ENCODE measurements at places on chromosomes 1 and 21. TPM values are rescaled to one million over a fixed set of nuclear protein-coding genes. Genes with fewer than 3 reads are reported as not detected.
A peak's percentile ranks its signal among the peaks of the same experiment; 100 is the strongest.

- no peak for DNase-seq
Observed at GRCh38 chr1:94578856-94579255, 37.3 kb upstream of the F3 start.

- no peak for DNase-seq
Observed at GRCh38 chr1:234687011-234687410, 77.0 kb upstream of the IRF2BP2 start.

- no peak for DNase-seq
Observed at GRCh38 chr1:17119076-17119772, at the start of gene PADI2. PADI2 (minus strand) TSS chr1:17119451; CDS start chr1:17119371, 80 bp downstream.

- DNase-seq, result no peak
Observed at GRCh38 chr1:56033321-56034037, 545.9 kb downstream of the PLPP3 start.

DNA sequence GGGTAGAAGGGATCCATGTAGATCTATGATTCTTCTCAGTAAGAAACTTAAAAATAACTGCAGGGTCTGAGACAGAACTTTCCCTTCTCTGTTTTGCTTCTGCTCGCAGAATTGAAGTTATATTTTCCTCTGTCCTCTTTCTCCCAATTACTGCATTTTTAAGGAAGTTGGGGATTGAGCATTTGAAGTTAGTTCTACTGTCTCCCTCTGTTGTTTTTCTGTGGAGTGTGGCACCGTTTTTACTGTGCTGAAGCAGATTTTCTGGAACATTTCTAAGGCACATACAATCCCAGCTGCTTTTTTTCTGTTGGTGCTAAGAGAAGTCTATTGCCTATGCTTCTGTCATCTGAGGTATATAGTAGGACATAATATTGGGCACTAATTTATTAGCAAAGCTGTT, 43.3 kb downstream of the RASAL2 start:
- DNase-seq, result no peak

DNA sequence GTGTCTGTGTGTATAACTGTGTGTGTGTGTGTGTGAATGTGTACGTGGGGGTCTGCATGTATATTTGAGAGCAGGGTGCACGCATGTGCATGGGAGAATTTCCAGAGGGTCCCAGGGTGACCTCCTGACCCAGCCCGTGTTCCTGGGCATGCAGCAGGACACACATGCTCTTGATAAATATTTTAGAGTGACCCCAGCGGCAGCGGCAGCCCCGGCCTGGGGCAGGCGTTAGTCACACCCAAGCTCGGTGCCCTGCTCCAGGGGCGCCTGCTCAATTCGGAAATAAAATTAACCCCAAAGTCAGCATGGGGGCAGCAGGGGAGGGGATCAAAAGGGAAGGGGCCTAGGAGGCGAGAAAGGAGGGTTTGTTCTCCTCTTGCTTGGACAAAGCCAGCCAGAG, 107.5 kb downstream of the PAX7 start:
- DNase-seq, result no peak

GRCh38 chr1:173688300-173688699, 18.6 kb upstream of the ANKRD45 start:
- DNase-seq, result no peak

The CD101 gene
- total RNA-seq, result 1.4 TPM

- no peak for DNase-seq
Observed at GRCh38 chr1:110185181-110185580, 24.9 kb upstream of the KCNC4 start.

DNA sequence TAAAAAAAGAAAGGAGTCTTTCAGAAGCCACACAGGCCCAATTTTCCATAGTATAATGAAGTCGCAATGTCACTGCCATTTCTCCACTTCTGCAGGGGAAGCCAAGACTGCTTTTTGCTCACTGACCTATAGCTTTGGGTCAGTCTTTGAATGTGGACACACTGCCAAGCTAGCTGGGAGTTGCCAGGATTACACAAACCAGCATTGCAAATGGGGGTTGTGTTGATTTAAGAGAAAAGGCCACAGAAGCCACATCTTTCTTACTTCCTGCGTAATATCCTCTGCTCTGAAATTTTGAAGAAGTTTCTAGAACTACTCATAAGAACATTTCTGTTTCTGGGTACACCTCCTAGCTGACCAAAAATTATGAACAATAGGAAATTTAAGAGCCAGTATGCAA, 45.8 kb upstream of the SAMSN1 start:
- DNase-seq, result peak; percentile 90

The SYNC gene
- not detected for total RNA-seq

The SRSF11 gene
- 218 TPM for total RNA-seq

DNA sequence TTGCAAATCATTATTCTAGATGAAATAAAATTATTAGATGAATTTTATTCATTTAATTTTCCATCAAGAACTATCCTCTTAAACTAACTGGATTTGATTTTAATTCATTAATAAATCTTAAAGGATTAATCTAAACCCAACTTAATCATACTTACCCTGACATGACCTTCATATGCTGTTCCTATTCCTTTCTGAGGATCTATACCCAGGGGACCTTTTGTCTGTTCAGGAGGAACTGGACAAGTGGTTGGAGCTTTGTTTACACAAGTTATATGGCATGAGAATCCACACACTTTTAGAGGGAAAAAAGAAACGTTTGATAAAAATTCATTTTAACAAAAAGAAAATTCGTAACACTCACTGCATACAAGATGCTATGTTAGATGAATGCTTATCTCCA, 95.2 kb downstream of the COQ8A start:
- no peak for DNase-seq

DNA sequence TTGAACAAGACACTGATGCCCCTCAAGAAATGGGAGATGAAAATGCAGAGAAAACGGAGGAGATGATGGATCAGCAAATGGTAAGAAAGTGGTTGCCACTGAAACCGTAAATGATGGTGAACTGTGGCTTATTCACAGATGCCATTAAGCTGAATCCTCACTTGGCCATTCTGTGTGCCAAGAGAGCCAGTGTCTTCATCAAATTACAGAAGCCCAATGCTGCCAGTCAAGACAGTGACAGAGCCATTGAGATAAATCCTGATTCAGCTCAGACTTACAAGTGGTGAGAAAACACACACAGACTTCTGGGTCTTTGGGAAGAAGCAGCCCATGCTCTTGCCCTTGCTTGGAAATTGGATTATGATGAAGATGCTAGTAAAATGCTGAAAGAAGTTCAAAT, 52.5 kb downstream of the NBPF6 start:
- DNase-seq, result no peak

The LRRC38 gene
- total RNA-seq, result not detected

The TNFRSF25 gene
- total RNA-seq, result 106 TPM

The ANKRD65 gene
- not detected for total RNA-seq

DNA sequence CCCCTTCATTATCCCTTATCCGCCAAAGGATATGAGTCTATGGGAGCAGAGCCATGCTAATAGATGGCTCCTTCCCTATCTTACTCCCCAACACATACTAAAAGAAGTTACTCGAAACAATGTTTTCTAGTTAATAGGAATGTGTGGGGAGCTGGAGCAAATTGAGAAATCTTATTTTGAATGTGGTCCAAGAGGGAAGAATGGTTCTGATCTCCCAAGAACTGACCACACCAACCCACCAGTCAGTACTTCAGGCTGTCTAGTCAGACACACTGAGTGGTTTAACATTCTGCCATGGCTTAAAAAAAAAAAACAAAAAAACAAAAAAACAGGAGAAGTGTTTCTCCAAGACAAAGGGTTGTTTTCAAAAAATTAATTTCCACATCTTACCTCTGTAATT, 31.5 kb upstream of the DNASE2B start:
- DNase-seq, result no peak

The SPATA1 gene
- 3.0 TPM for total RNA-seq

DNA sequence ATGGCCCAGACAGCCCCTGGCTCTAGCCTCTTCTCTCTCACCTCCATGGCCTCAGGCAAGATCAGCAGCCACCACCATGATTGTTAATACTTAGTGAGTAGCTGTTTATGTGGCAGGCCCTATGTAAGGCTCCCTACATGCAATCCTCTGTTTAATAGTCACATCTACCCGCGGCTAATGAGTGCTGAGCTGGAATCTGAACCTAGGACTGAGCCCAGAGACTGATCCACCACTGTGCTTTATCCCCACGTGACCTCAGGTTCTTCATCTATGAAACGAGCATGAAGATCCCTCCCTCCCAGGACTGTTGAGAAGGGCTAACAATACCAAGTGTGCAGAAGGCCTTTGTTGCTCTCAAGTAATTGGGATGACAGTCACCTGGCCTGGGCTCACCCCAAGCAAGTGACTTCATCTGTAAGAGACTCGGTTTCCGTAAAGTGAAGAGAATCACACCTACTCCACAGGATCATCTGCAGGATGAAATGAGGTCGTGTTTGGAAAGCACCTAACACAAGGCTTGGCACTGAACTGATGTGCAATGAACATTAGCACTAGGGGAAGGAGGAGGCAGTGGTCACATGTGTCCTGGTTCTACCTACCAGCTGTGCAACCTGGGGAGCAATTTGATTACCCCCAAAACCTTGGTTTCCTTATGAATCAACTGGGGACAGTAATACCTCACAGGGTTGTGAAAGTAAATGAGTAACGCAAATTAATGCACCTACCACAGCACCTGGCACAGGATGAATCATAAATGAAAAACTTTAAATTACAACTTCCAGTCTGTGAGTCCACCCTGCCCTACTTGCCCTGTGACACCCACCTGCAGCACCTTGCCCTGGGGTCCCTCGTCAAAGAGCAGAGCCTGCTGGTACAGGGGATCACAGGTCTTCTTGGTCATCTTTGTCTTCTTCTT, 37.2 kb downstream of the RIMS3 start:
- no peak for DNase-seq

All from natural killer cell treated with Interleukin-12 subunit alpha and Interleukin-12 subunit beta and Interleukin-15 and Interleukin-18, amount 100 ng/mL, for 72 hours (primary cell).